Activated T-helper 1 cell treated with anti-CD3 and anti-CD28 coated beads, Interleukin-2, amount 50 U/mL, for 16 hours (primary cell): ENCODE measurements at places on chromosomes 12 and 14.
A peak's percentile ranks its signal among the peaks of the same experiment; 100 is the strongest.

DNA sequence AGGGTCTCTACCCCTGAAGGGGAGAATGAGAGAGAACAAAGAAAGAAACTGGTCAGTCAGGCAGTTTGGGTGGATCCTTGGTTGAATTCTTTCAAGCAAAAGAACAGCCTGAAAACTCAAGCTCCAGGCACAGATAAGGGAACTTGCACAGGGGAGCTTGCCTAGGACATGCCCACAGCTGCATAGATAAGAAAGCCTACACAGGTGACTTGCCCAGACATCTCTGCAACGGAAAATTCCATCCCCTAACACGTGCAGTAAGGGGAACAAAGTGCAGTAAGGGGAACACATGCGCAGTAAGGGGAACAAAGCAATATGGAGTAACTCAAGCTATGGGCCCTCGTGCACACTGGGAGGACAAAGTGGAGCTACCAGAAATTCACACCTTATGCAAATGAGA, 540.1 kb upstream of the MIS18BP1 start:
- no peak for DNase-seq

GRCh38 chr14:75434890-75435248, 7.0 kb downstream of the JDP2 start:
- no peak for DNase-seq

DNA sequence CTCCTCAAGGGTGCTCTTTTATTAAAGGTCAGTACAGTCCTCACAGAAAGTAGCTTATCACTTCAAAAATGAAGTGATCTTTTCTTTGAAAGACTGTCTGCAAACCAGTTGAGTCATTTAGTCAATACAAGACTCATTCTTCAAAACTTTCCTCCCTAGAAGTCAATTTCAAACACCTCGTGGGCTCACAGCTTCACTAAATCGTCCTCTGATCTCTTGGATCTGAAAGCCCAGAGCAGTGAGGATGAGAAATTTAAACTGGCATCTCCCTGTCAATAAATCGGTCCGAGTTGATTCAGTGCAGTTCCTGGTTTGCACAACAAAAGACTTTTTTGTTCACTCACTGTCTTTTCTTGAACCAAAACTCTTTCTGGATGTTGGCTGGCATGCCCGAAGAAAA, 44.5 kb downstream of the NUAK1 start:
- no peak for DNase-seq

DNA sequence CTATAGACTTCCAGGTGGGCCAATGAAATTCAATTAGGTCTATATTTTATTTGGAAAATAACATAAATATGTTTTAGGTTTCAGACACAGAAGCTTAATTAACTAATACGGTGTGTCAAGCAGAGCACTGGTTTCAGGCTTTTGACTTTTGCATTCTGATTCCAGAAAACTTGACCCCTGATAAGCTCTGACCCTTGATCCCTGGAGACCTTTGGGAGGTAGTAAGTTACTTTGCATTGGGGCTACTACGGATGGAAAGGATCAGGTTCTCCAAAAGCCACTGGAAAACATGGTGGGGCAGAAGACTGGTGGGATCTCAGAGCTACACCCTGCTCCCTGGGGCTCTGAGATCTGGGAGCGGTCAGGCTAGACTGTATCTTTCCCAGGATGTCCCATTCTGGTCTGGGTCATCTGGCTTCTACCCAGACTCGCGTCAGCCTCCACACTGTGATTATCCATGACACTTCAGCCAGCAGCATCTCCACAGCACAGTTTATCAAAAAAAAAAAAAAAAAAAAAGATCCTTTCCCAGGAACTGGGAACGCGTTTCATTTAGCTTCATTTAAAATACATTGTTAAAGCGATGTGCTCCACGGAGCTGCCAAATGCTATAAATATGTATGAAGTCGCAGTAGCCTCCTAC, 17.8 kb upstream of the EMP1 start:
- no peak for DNase-seq

- no peak for DNase-seq
Measured at GRCh38 chr12:58530742-58531062, 389.6 kb downstream of the LRIG3 start.

GRCh38 chr14:77369285-77369684, 7.6 kb downstream of the TMED8 start:
- DNase-seq = no peak

GRCh38 chr12:10571141-10571540, 42.3 kb downstream of the MAGOHB start:
- no peak for DNase-seq

DNA sequence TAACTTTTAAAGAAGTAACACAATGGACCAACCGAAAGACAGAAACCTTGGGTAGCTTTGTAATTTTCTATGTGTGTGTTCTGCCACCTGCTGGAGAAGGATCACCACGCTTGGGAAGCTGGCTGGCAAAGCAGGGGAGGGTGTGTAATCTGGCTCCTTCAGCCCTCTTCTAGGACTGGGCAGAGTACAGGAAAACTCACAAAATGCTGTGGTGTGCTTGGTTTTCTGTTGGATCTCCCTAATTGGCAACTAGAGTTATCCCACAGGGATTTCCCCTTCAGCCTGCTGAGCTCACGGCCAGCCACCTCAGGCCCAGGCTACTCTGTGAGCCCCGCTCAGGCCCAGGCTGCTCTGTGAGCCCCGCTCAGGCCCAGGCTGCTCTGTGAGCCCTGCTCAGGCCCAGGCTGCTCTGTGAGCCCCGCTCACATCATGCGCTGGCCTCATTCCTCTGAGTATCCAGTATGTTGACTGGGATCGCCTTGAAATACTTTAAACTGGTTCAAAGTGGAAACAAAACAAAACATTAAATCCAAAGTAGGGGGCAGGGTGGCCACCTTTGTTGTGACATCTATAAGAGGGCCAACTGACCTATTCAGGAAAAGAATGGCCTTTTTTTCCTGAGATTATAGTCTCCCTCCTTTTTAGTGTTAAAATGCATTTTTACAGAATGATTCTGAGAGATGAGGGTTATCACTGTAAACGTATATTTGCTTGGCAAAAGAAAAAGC, 52.0 kb upstream of the RNU6-8 start:
- DNase-seq = peak; percentile 19

DNA sequence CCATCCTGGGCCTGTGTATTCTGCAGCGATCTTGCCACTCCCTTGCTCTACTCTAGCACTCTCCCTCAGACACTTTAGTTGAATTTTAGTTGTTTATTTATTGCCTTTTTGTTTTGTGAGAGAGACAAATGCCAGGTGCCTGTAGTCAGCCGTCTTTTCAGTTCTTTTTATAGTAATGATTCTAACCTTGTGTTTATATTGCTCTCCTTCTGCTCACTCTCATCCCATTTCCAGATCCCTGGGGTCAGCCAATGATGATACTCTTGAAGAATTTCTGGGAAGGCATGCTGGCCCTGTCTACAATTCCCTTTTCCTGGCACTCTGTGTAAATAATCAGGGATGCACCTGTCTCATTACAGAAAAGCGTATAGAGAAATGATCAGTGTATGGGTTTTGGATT, 334.1 kb upstream of the MIS18BP1 start:
- no peak for DNase-seq

- DNase-seq = no peak
Measured at GRCh38 chr12:180445-180844, 33.5 kb downstream of the SLC6A12 start.

DNA sequence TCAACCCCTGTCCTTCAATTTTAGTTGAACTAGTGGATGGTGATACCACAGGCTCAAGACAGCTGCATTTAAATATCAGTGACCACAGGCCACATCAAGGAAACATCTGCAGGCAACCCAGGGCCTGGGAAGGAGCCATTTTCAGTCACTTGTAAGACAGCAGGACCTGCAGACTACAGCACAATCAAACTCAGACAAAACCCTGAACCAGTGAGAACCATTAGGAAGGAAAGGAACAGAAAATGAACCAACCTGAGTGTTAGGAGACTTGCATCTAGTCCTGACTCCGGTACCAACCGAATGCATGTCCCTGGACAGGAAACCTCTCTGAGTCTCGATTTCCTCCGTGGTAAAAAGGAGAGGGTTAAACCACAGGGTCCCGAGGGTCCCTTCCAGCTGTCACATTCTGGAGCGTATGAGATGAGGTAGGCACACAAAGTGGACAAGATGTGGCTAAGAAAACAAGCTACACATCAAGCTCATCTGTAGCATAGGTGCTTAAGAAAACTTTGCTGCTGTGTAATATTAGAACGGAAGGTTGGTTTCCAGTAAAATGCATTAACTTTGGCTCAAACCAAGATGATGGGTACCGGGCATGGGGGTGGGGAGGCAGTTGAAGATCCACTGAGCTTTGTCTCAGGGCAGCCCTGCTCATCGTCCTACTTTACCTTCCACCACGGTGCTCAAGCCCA, 1.6 kb upstream of the CDKN1B start:
- DNase-seq = no peak

DNA sequence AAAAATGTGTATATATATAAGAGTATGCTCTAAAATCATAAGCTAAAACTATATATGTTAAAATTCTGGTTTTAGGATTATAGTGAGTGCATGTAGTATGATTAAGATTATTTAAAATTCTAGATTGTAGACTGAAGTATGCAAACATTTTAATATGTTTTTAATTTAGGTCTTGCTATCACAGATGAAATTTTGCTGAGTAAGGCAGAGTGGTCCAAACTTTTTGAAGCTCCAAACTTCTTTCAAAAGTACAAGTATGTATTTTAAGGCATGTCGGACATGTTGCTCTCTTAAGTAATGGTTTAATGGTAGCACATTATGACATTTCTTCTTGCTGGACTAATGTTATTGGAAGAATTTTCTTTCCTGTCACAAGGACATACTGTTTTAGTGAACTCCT, 34.6 kb downstream of the PAPOLA start:
- DNase-seq = no peak

DNA sequence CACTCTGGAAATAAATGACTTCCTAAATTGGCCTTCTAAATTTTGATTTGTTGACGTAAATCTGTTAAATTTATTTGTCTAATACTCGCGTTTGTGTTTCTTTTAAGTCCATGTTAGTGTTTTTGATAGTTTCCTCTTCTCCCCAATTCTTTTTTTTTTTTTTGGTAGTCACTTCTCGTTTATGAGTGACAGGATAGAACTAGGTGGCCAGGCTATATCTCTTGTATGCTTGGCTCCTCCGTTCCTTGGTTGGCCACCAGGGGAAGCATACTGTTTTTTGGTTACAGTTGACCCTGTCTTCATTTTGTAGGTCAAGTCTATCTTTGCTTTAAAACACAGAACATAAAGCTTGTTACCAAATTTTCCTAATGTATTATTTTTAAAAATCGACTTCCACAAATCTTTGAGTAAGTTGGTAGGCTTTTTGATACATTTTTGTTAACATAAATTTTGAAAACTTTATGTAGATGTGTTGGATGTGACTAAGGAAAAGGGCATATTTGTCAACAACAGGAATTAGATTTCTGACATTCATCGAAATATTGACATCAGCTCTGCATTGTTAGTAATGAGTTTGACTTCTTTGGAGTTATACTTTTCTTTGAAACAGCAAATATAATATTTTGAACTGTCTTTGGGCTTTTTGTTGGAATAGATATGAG, 2.2 kb downstream of the RCOR1 start:
- DNase-seq = no peak

DNA sequence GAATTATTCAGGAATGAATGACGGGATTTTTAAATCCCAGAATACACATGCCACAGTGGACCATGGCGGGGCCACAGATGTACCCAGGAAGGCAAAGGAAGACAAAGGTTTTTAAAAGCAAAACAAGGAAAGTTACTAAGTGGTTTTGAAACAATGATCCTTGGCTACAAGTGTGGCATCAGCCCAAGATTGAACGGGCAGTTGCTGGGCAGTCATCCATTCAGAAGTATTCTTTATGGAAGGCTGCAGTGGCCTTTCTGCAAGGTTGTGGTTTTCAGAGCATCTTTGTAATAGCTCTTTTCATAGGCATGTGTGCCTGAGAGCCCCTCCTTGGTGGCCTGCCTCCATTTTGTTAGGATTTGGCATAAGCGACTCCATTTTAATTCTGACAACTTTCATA, 13.4 kb upstream of the IFI27 start:
- DNase-seq = no peak

DNA sequence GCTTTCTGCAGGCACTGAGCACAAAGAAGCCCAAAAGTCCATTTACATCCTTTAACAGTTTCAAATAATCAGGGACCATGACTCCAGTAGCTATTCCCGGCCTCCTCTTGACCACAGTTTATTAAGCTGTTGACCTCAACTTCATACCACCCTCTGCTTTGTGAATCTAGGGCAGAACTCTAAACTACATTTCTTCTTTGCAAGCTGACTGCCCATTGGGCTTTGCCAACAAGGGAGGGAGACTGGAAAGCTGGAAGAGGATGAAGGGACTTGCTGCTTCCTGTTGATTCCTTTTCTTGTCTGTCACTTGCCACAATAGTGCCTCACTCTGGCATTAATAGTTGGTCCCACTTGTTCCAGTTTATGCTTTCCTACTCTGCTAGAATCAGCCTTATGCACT, 2.7 kb downstream of the CGRRF1 start:
- DNase-seq = no peak

- no peak for DNase-seq
Measured at GRCh38 chr12:113062502-113063395, 6.2 kb downstream of the DTX1 start.

GRCh38 chr14:102975662-102976061, 53.2 kb downstream of the AMN start:
- no peak for DNase-seq

DNA sequence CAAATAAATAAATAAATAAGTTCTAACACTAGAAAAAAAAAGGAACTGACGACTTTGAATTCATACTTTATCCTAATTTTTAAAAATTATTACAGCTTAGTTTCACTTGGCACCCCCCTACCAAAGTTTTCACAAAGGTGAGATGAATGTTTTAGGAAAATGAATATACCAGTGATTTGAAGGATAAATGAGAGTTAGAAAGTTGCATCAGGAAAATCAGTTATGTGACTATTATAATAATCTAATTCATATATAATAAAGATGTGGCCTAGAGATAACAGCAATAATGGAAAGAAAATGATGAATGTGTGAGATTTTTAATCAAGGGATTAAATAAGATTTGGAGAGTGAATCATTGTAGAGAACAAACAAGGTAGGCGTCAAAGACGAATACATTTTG, 103.0 kb upstream of the RAP1B start:
- no peak for DNase-seq

- DNase-seq = no peak
Measured at GRCh38 chr12:100251917-100252316, 15.0 kb downstream of the DEPDC4 start.

- DNase-seq = no peak
Measured at GRCh38 chr14:49896966-49897365, 4.1 kb downstream of the ARF6 start.

GRCh38 chr12:107760207-107760808, 629 bp downstream of the PRDM4 start:
- DNase-seq = peak; percentile 22

DNA sequence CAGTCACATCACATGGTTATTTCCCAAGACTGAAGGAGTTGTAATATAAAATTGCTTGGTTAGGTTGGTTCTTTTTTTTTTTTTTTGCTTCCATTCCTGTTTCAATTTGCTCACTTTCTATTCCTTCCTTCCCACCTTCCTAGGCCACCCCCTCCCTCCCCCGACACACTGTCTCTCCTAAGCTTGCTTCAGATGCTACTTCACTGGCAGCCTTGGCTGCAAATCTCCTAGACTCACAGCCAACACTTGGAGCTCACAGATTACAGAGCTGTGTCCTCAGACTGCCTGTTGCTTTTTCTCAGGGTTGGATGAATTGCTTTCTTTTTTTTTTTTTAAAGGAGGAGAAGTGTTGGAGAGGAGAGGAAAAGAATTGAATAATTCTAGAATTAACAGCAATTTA, 77.3 kb upstream of the GRIN2B start:
- no peak for DNase-seq
